ENCODE measurements at places on chromosomes 5 and 9.

DNA sequence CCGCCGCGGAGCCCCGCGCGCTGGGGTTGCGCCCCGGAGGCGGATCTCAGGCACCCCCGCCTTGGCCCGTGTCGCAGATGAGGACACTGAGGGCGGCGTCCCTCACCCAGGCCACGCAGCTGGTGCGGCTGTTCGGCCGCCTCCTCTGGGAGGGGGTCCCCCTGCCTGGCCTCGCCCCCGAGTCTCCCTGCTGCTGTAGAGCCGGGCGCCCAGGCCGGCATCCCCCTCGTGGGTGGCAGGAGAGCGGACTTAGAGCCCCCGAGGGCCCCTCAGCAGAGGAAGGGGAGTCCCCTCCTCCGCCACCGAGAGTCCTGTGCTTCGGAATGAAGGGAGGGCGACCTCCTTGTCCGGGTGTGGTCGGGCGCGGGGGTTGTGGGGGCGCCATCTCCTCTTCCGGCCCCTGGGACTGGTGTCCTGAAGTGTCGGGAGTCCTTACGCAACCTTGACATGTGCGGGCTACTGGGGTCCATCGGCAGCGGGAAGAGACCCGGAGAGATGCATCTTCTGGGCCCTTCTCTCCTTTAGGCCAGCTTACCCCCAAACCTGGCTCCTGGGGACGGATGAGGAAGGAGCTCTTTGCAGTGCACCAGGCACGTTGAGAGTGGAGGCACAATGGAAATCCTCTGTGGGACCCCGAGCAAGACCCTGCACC is 11.7 kb upstream of the EXOSC2 start:
- no peak for DNase-seq

DNA sequence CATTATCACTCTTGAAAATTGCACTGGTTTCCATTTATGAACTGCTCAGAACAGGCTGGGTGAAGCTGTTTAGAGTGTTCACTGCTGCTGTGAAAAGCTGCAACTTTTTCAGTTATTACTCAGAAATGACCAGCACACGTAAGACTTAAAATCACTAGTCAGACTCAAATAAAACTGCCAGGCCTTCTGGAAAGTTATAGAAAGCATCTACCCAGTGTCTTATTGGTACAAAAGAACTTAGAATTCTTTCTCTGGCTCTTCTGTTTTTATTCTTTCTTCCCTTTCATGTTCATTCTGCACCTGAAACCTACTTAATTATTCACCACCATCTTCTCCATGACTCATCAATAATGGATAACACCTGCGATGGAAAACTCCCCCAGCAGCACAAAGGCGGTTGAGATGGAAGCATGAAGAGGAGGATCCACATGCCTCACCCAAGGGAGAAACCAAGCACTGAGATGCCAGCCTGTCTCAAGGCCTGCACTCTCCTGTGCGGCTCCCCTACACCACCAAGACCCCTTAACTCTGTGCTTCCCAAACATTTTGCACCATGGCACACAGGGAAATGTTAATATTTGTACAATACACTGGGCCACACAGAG is 171.9 kb downstream of the ENTREP1 start:
- DNase-seq, result no peak

DNA sequence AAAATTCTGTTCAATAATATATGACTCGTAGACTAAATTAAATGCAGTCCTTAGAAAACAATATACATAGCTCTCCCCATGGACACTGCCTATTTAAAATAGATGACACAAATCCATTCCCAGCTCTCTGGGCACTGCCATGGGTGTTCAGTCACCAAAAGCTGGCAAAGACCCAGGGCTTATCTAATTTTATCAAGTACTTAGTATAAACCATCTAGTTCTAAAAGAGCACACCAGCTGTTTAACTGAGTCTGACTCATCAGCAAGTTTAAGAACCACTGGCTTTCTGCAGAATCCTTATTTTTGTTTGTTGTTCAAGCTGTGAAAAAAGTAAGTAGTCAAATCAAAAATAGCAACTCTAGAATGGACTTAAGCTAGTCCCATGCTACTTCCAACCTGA is 107.6 kb downstream of the PLPP1 start:
- DNase-seq, result peak; percentile 28

DNA sequence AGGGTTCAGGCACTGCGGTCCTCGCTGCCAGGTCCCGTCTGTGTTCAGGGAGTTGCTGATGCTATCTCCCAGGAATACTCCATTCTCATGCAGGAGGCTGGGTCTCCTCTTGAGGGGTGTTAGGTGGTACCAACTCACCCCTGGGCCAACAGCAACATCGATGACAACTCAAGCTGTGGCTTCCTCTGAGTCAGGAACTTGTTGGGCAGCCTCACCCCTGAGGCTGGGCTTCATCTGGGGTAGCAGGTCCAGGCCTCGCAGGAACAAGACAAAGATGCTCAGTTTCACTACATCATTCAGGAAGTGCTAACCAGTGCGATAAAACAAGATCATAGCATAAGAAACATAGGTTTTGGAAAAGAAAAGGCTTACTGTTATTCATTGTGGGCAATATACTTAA is 125.9 kb downstream of the SYK start:
- DNase-seq, result no peak

- no peak for DNase-seq
Observed at GRCh38 chr5:138654281-138654867, 79.2 kb upstream of the HSPA9 start.

DNA sequence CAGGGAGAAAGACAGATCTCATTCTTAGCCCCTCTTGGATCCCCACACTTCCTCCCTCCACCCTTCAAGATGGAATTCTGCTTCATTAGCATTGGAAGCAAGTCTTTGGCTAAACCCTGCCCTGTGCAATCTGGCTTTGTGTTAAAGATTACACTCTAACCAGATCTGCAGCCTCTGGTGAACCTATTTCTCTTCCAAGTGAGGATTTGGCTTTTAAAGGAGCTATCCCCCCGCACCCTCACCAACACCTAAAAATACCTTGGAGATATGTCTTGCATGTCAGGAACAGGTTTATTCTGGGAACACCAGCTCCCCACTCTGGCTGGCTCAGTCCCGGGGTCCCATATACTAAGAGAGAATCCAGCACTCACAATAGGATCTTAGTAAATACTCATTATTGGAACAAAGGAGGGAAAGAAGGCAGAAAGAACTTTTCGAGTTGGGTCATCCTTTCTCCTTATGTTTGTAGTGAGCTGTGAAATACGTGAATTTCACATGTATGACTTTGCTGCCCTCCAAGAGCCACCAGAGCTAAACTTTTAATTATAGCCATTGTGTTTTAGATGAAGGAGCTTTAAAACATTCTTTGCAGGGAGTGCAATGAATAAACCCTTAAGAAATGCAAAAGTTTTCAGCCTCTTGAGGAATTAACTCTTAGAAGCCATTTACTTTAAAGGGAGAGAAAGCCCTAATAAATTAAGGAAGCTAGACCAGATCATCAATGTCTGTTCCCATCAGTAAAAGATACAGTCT is 53.7 kb upstream of the HRH2 start:
- no peak for DNase-seq

GRCh38 chr9:34396276-34397214 is 19.8 kb upstream of the MYORG start:
- no peak for DNase-seq

DNA sequence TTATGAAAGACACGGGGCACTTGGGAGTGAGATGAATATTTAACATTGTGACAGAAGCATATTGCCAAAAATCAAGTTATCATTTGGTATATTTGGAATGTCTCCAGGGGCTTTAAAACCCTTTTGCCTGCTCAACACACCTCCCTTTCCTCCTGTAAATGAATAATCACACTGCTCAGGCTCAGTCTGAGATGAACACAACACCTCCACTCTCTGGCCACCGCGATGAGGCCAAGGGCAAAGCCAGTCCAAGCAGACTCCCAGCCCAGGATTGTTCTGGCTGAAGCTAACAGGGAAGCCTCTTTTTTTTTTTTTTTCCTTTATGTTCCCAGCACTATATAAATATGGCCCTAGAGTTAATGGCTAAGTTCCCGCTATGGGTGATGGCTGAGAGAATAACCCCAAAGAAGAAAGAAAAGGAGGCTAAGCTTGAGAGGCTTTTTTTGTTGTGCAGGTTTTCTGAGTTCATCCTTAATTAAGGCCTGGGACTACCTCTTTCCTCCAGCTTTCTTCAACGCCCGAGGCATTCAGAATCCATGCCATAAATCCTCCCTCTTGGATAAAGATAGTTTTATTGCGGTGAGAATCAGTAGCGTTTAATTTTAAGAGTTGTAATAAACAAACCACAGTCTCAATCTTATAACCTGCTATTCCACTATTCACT is 10.5 kb upstream of the ERAP1 start:
- DNase-seq, result no peak

DNA sequence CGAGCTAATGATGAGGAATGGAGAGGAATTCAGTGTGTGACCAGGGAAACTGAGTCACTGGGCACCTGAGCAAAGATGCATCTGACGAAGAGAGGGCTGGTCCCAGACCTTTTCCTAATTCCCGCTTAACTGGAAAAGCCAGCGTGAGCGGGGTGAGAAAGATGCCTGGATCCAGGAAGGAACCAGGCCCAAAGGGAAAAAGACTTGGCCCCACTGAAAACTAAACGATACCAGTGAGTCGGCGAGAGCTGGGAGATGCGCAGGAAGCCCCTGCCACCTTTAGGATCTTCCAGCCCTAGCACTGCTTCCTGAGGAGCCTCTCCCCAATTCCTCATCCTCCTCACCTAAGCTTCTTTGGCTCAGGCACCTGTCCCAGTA is 499 bp upstream of the FCHSD1 start:
- no peak for DNase-seq

DNA sequence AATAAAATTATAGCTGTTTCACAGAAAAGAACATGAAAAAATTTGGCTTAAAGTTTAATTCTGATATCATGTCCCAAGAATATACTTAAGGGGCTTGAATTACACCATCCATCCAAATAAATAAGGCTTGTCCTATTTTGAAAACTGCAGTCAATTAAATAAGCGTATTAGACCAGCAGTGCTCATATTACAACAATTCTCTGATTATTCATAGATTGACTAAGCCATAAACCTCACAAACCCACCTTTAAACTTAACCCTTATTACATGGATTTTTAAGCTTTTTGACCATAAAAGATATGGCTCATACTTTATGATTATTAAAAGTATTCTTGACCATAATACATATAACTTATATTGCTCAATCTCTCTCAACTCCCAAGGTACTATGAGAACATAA is 127.9 kb downstream of the ELAVL2 start:
- DNase-seq, result no peak

- DNase-seq, result no peak
Observed at GRCh38 chr5:129905473-129906176, 1.4 kb downstream of the CHSY3 start.

- DNase-seq, result peak; percentile 8
Observed at GRCh38 chr5:218457-219291, 554 bp downstream of the SDHA start.

- no peak for DNase-seq
Observed at GRCh38 chr9:137096785-137097546, 10.2 kb downstream of the MAN1B1 start.

Data from NCI-H345 (cell line).